ENCODE measurements at places on chromosomes 7 and 10.

GRCh38 chr7:25707768-25708620 lies 444.0 kb upstream of the NFE2L3 start:
- DNase-seq, result no peak

- DNase-seq, result no peak
These were observed 425.8 kb upstream of the FOXK1 start for GRCh38 chr7:4256286-4256685.

DNA sequence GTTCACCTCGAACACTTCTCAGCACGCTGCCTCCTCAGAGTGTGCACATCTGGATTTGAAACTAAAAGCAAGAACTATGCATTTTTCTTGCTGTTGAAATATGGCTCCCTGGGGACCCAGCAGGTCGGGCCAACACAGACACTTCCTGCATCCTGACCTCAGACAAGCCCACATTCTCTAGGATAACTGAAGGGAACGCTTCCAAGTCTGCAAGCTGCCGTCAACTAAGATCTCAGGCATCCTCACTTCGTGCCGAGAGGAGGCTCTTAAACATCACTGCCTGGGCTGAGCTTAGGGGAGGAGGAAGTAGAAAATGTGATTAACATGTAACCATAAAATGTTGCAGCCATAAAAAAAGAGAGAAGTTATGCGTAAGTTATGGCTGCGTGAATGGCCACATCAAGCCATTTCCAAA lies 65.5 kb downstream of the PYROXD2 start:
- no peak for DNase-seq

DNA sequence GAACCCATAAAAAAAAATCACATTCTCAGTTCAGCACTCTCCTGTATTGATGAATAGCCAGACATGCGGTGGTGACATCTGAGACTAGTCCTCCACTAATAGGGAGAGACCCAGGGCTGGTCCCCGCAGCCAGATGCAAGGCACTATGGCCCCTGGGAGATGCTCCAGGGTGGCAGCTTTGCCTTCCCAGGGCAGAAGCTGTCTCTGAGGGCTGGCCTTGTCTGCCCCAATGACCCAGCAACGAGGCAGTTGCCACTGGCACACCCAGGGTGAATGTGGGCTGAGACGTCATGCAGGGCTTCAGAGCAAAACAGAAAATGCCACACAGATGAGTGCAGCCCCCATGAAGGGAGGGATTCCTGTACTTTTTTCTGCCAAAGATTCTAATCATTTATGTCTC lies 50.1 kb upstream of the GDF10 start:
- no peak for DNase-seq

GRCh38 chr10:128854963-128855362 lies 612.1 kb upstream of the MGMT start:
- DNase-seq, result no peak

- DNase-seq, result no peak
These were observed 31.5 kb upstream of the PRLHR start for GRCh38 chr10:118626953-118627352.

DNA sequence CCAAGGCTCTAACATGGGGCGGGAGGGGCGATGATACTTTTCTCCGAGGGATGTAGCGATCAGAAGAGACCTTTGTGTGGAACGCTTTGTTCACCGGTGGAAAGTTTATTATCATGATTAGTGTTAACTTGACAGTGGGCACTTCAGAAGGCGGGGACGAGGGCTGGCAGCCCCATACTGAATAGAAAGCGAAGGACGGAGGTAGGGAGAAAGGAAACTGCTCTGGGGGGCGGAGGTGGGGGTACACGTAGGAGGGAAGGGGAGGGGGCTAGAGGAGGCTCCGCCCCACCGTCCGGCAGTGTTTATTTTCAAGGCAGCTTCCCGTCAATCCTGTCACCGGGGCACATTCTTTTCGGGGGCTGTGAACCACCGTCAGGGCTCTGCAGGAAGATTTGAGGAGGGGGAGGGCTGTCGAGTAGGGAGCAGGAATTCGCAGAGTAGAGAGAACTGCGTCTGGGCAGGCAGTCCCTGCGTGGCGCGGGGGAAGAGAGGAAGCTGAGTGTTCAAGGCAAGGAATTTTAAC lies 9.4 kb upstream of the NKX2-3 start:
- DNase-seq, result no peak

DNA sequence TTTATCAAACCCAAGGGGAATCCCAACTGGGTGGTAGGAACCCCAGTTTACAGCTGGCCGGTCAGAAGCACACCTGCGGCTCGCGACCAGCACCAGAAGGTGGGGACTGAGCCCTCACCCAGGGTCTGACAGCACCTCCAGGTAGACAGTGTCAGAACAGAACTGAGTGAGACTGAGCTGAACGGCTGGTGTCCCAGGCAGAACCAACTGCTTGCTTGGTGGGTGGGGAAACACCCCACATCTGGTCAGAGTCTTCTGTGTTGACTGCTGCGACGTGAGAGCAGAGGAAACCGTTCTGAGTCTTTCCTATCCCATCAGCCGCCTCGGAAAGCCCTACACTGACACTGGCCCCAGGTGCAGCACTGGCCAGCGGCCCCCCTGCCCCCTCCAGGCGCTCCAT lies 160.7 kb downstream of the MAD1L1 start:
- no peak for DNase-seq

- DNase-seq, result no peak
These were observed 72.0 kb downstream of the MICALL2 start for GRCh38 chr7:1387261-1387660.

DNA sequence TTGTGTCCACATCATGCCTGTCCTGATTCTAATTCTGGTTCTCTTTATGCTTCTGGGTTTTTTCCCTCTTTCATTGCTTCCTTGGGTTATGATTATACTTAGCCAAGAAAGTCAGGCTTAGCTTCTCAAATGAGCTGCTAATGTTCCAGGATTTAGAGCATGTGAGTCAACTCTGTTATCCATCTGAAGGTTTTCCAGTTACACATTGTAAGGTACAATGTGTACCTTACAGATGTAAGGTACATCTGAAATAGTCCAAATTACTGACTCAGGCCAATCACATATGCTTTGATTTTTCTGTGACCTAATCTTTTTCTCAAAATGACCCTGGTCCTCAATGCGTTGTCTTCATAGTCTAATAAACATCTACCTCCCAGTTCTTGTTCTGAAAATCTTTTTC lies 13.3 kb upstream of the MIOS start:
- DNase-seq, result no peak

DNA sequence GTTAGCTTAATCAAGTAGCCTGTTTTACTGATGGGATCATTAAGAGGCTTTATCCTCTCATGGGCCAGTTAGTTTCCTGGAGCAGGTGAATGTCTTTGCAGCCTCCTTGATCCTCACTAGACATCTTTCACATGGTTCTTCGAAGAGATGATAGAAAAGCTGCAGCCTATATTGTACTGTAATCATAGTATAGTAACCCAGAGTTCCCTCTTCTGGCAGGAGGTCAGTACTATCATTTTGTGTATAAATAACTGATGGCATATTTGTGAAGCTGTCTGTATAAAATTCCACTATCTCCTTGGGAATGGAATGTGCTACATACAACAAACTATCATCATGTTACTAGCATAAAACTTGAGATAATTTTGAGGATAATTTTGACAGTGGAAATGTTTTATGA lies 123.8 kb upstream of the PRPS1L1 start:
- DNase-seq, result no peak

- DNase-seq, result no peak
These were observed 23.2 kb upstream of the CFAP46 start for GRCh38 chr10:132965411-132966057.

DNA sequence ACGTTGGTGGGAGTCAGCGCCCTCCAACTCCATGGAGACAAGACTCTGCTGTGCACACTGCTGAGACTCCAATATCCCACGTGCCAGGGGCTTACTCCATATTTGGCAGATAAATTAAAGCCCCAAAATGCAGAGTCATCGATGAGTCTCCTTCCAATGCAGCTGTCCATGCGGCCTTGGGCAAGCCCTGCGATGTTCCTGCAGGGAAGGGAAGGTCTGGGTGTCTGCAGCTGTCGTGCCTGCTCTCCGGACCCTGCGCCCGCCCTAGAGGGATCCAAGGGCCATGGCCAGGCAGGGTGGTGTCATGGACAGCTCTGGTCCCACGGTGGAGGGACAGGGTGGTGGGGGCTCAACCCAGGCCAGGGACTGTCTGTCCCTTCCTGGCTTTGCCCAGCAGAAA lies 185.2 kb downstream of the PTPRN2 start:
- DNase-seq, result no peak

DNA sequence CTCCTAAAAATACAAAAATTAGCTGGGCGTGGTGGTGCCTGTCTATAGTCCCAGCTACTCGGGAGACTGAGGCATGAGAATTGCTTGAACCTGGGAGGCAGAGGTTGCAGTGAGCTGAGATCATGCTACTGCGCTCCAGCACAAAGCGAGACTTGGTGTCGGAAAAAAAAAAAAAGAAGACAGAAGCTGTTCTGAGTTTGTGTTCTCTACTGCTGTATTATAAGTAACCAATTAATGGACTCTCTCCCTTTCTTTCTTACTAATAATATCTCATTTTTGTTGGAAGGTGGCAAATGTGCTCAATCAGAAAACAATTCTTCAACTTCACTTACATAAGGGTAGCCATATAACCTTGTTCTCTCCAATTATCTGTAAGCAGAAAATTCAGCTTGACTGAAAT lies 7.4 kb downstream of the NT5C3A start:
- DNase-seq, result no peak

GRCh38 chr7:100891568-100892247 lies 2.2 kb upstream of the UFSP1 start:
- DNase-seq, result no peak

GRCh38 chr7:111011520-111011919 lies 79.4 kb upstream of the LRRN3 start:
- DNase-seq, result no peak

GRCh38 chr10:3494131-3494837 lies 290.7 kb downstream of the KLF6 start:
- DNase-seq, result no peak

GRCh38 chr10:106935978-106936451 lies 228.5 kb downstream of the SORCS1 start:
- no peak for DNase-seq

- DNase-seq, result no peak
These were observed 46.9 kb downstream of the EGFR start for GRCh38 chr7:55065511-55066229.

- no peak for DNase-seq
These were observed 30.8 kb downstream of the CYTH3 start for GRCh38 chr7:6241607-6241973.

DNA sequence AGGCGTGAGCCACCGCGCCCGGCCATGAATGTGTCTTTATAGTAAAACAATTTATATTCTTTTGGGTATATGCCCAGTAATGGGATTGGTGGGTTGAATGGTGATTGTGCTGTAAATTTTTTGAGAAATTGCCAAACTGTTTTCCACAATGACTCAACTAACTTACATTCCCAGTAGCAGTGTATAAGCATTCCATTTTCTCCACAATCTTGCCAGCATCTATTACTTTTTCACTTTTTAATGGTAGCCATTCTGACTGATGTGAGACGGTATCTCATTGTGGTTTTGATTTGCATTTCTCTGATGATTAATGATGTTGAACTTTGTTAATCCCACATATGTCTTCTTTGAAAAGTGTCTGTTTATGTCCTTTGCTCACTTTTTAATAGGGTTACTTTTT lies 1187.9 kb downstream of the XPNPEP1 start:
- DNase-seq, result no peak

DNA sequence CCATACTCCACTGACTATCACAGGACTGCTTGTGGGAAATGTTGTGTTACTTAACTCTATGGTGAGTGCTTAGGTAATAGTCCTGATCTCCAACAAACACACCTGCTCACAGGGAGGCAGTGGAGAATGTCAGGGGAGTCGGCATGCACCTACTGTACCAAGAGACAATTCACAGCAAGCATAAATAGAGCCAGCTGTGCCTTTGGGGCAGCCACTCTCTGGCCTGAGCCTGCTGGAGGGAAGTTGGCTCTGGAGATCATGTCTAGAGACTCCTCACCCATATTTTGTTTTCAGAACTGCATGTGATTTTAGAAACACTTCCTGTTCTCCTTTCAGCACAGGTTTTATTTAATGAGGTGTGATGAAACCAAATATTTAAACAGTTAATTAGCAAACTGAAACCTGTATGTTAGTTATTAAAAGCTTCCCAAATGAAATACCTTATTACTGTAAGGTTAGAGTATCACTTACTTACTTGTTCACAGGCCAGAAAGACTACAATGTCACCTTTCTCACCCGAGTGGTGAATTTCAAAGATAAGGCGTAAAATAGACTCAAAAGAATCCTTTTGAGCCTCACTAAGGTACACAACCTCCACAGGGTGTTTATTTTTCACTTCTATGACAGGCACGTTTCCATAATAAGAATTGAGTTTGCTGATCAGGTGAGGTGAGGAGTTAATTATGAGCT lies 21.8 kb downstream of the DHX32 start:
- DNase-seq, result no peak

DNA sequence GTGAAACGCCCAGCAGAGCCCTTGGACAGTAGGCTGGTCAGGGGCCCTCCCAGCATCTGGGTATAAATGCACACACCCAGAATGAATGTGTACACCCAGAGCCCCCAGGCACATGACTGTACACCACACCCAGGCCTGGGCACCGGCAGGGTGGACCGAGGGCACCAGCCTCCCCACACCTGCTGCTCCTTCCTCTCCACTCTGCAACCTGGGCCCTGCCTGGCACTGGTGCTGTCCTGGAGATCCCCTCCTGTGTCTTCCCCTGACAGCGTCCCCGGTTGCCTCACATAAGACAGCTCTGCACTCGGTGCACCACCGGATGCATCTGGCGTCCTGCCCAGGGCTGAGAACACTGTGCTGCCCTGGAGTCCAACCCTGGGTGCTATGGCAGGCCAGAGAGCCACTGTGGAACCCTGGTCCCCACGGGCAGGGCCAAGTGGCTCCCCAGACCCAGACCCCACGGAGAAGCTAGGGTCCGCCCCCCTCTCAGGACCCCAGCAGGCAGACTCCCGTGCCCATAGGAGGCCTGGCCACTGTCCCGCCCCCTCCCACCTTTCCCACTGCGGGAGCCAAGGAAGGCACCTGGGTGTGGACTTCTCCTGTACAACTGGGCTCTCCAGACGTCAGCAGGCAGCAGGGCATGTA lies 6.6 kb downstream of the RASGEF1A start:
- DNase-seq, result no peak

DNA sequence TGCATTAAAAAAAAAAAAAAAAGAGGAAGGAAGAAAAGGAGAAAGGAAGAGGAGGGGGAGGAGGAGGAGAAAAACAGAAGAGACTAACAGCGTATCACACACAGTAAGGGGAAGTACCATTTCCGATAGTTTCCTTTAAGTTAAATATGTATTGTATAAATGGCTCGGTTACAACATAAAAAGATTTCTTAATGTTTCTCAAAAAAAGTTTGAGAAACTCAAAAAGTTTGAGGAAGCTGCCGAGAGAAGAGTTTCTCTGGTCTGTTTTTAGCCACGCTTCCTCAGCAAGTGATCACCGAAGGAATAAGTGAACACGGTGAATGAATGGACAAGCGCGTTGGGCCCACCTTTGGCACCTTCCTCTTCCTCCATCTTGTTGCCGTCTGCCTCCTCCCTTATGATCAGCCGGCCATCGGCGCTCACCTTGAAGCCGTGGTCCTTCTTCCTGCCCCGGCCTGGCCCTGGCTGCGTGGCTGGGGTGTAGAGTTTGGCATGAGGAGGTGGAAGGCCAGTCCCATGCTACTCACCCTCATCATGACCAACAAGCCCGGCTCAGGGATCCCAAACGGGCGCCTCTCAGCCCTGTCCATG lies 31.3 kb upstream of the FRAT2 start:
- DNase-seq, result no peak

- DNase-seq, result no peak
These were observed 2.1 kb upstream of the ZMIZ1 start for GRCh38 chr10:79066411-79067240.

GRCh38 chr10:31036209-31036608 lies 4.5 kb upstream of the ZNF438 start:
- no peak for DNase-seq
